DMS79 (cell line): ENCODE measurements at places on chromosomes 6 and 20.

GRCh38 chr6:25944688-25945574 is 14.4 kb upstream of the SLC17A2 start:
- DNase-seq = no peak

DNA sequence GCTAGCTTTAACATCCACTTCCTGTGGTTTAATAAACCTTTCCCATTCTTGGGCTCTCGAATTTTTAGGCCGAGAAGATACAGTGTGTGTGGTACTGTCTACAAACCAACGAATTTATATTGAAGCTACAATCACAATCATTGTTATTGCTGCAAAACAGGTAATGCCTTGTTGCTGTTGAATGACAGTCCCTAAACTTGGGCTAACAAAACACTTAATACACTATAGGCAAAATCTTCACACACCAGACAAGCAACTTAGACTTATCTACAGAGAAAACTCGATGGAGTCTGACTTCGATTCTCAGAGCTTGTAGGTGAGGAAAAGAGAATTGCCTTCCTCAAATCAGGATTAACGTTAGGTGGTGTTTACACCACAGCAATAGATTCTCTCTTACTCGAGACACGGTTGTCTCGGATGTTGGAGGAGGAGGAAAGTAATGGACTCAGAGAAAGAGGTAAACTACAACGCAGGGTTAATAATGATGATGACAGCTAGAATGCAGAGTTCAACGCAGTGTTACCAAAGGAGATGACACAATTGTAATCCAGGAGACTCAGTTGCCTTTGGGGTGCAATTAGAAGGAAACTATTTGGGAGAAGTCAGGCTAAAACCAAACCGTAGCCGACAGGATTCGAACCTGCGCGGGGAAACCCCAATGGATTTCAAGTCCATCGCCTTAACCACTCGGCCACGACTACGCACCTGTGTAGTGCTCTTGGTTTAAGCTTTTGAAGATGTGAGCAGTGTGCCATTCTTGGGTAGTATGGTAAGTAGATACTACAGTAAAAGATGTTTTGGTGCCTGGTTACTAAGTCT is 32.5 kb upstream of the ZNF184 start:
- no peak for DNase-seq

DNA sequence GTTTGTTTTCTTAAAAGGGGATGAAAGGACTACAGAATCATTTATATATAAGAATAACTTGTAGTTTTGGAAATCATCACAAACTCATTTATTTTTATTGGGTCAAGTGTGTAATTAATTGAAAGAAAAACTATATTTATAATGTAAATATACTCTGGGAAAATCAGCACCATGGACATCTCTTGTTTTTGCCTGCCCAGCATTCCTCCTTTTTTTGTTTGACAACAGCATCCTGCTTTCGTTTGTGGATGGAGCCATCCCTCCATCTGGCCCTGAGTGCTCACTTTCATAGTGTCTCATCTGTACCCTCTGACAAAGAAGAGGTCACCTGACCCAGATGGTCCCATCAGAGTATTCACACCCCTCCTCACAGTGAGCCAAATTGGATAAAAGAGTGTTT is 308.2 kb upstream of the HTR1E start:
- DNase-seq = no peak

- no peak for DNase-seq
These were observed 39.4 kb downstream of the HFE start for GRCh38 chr6:26126394-26127235.

- no peak for DNase-seq
These were observed 112.5 kb upstream of the EMILIN3 start for GRCh38 chr20:41479113-41479512.

DNA sequence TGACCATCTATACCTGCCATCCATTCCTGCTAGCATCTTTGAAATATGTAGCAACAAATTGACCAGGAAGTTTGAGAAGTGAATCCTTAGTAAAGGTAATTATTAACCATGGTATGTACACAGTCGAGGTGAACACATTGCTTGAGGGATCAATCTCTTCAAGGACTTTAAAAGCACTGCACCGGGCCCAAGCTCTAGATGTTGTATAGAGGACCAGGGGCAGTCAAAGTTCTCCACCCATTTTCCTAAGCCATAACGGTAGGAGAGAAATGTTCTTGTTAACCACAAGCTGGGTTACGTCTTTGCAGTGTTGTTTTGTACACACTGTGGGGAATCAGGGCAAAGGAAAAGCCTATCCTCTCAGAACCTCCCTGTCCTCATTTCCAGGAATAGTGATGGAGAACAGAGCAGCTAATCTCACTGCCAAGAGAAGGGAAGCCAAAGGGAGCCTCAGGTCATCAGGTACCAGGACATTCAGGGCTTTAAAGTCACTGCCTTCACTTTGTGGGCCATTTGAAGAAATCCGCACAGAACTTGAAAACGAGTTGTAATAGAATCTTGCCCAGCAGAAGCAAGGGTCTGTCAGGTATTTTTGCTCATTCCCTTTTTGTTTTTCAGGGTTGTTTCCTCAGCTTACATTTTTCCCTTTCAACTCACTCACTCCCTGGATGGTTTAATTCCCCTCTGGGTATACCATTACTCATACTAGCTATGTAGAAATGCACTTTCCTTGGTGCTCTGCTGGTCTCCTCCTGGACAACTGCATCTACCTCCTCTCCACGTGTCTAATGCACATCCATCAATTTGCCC is 5.3 kb upstream of the PM20D2 start:
- no peak for DNase-seq

GRCh38 chr20:21436205-21436604 is 38.9 kb upstream of the NKX2-4 start:
- DNase-seq = no peak

DNA sequence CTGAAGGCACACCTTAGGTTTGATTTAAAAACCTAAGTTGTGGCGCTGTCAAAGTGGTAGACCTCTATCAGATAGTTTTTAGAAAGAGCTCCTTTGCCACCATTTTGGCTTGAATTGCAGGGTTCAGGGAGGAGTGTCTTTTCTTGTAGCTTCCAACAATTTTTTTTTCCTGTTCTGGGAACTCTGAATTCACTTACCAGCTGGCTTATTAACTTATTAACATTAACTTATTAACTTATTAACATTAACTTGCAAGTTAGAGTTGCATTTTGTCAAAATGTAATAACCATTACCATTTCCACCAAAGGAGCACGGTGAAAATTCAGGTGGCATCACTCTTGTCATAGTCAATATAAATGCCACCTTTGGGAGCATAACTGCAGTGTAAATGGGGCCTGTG is 181.9 kb downstream of the ISM1 start:
- DNase-seq = no peak

GRCh38 chr6:105270511-105270910 is 90.7 kb upstream of the POPDC3 start:
- no peak for DNase-seq

- no peak for DNase-seq
These were observed 667 bp downstream of the CAP2 start for GRCh38 chr6:17393892-17394631.

DNA sequence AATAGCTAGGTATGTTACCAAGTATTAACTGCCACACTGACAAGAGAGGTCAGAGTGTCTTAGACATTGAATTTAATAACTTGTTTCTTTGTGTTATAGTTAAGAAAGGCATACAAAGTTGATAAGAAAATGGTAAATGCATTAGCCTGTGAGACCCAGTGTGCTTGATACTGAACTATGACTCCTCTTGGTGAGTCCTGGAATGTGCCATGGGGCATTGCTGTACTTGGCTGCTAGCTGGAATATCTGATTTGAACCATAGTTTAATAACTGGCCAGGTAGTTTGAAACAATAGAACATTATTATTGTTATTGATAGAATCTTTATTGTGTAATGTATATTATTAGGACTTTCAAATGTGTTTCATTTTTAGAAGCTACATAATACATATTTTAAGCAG is 70.0 kb downstream of the ZFAND3 start:
- no peak for DNase-seq

- DNase-seq = no peak
These were observed 258.9 kb downstream of the COL12A1 start for GRCh38 chr6:74946961-74947360.

DNA sequence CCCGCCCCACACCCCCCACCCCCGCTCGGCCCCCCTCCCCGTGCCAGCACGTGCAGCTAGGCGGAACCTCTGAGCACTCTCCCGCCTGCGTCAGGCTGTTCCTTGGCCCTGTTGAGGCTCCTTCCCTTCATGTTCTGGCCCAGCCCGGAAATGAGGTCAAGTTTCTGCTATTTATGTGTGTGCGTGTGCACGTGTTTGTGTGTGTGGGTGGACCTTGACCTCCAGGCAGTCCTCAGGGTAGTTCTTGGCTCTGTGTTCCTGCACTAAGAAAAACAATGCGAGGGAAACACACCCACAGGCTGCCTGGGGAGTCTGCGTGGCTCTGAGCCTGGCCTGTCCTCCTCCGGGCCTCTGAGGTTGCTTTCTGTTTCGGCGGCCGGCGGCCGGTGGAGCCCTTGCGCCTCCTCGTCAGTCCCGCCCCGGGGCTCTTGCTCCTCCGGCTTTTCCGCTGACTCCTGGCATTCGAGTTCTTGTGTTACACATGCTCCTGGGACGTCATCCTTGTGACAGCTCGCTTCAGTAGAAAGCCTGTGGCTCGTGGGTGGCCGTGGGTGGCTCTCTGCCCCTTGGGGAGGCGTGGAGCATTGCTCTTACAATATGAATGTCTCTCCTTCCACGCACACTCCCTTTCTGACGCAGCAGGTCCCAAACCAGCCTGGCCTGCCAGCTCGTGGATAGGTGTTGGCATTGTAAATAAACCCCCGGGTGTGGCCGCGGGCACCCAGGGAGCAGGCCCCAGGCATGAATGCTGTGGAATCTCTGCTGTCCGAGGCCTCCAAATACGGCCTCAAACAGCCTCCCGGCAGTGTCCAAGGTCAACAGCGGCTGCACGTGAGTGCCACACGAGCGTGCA is 10.0 kb downstream of the SLCO4A1 start:
- DNase-seq = no peak

GRCh38 chr20:13639150-13639497 is 392 bp upstream of the TASP1 start:
- no peak for DNase-seq

- DNase-seq = no peak
These were observed 43.2 kb upstream of the FNDC1 start for GRCh38 chr6:159125951-159126352.

GRCh38 chr6:155125906-155126305 is 130.8 kb downstream of the TIAM2 start:
- DNase-seq = no peak

GRCh38 chr20:47042464-47042863 is 147.8 kb downstream of the EYA2 start:
- DNase-seq = no peak

GRCh38 chr6:122289762-122290539 is 109.5 kb upstream of the HSF2 start:
- no peak for DNase-seq

GRCh38 chr6:7004581-7005297 is 103.0 kb upstream of the RREB1 start:
- DNase-seq = no peak

DNA sequence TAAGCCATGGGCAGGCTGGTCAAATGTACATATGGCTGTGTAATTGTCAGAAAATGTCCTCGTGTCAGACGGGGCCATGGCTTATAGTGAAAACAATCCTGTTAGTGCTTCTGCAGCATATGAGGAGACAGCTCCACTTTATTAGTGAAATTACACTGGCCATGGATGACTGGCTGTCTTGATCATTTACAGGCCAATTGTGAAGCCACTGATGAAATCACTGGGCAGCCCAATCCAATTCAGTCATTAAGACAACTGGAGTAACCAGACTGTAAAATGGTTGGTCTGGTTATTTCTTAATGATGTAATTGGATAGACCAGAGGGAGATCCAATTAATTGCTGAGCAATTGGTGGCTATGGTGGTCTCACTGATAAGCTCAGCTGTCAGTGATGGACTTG is 749.5 kb downstream of the KIF16B start:
- DNase-seq = no peak

DNA sequence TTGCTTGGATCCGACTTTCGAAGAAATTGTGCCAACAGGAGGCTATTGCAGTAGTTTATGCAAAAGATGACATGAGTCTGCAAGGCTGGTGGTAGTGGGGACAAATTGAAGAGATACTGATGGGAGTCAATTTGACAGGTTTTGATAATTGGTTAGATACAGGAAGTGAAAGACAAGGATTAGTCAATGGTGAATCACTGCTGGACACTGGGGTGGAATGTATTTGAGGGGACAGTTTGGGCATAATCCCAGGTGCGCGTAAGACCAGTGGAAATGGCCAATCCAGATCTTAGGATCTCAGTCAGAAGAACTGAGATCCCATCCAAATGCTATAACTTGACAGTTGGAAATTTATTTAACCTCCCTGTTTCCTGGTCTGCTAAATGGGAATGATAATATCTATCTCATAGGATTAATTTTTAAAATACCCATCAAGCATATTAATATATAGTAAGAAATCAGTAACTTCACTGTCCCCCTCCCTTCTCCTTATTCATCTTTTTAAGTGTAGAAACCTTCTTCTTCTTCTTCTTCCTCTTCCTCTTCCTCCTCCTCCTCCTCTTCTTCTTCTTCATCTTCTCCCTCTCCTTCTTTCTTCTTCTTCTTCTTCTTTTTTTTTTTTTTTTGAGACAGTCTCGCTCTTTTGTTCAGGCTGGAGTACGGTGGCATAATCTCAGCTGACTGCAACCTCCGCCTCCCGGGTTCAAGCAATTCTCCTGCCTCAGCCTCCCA is 30.9 kb upstream of the ERVFRD-1 start:
- no peak for DNase-seq

GRCh38 chr6:158834675-158835385 is 15.7 kb upstream of the EZR start:
- peak; percentile 10 for DNase-seq

GRCh38 chr6:16947375-16948015 is 154.4 kb upstream of the STMND1 start:
- no peak for DNase-seq

- no peak for DNase-seq
These were observed 40.4 kb upstream of the TBC1D7 start for GRCh38 chr6:13368731-13369115.

- no peak for DNase-seq
These were observed 101.7 kb upstream of the SASH1 start for GRCh38 chr6:148240861-148241477.

DNA sequence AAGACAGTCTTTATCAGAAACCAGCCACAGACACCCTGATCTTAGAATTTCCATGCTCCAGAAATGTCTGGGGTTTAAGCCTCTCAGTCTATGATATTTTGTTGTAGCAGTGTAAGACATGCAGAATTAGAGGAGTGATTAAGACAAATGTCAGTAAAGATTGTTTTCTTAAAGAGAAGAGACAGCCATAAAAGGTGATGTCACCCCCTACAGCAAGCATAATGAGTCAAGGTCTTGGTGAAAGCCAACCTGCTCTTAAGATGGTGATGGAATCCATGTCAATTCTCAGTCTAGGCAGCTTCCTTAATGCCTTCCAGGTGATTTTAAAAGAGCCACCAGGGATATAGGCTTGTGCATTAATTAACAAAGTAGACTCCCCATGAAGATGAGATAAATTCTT is 849.9 kb upstream of the EPHA7 start:
- no peak for DNase-seq
